ENCODE measurements at places on chromosomes 3 and 15.

- DNase-seq = no peak
Observed at GRCh38 chr3:16871915-16872842, 12.6 kb upstream of the PLCL2 start.

GRCh38 chr3:146139586-146140110 lies 21.3 kb downstream of the PLOD2 start:
- DNase-seq = no peak

GRCh38 chr3:111598552-111598951 lies 3.4 kb upstream of the ZBED2 start:
- DNase-seq = no peak

DNA sequence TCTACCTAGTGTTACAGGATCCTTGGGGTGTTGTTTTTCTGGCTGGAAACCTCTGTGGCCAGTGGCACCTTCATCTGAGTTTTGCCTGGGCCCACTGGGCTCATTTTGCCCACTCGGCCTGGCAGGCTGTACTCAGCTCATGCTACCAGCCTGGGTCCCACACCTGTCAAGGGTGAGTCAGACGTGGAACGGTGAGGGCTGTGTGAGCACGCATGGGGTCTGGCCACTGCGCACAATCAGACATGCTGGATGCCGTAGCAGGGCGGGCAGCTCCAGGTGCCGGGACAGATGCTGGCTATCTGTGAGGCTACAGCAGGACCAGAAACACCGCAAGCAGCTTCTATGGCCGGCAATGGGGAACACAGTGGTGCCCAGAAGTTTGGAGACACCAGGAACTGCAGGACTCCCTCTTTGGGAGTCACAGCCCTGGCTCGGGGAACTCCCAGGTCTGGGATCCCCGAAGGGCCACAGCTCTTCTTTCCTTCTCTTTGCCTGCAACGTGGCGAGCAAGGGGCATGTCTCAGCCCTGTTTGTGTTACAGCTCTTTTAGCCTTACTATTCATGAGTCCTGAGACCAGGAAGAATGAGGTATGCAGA lies 35.9 kb upstream of the DNAJC13 start:
- DNase-seq = no peak

- no peak for DNase-seq
Observed at GRCh38 chr15:70407336-70407670, 309.6 kb upstream of the TLE3 start.

GRCh38 chr3:126259411-126260391 lies 79.3 kb upstream of the ALDH1L1 start:
- DNase-seq = no peak

DNA sequence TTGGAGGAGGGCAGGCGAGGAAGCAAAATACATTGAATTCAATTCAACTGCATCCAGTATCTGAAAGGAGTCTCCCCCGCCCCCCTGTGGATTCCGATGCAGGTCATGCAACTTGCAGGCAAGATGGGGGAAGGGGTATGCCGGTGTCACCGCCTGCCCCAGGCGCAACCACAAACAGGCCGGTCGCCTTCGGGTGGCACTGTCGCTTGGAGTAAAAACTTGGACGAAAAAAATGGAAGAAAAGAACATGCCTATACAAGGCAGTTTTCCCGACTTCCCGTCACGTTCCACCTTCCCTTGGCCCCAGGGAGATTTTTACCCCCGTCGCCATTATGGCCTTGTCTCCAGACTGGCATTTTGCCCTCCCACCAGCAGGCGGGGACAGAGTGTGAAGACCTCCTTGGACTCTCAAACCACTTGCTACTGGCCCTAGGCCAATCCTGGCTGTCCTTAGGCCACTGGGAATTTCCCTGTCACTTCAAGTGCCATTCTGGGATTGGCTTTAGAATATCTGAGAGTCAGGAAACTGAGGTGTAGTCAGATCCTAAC lies 1.6 kb upstream of the NTRK3 start:
- peak; percentile 29 for DNase-seq

- no peak for DNase-seq
Observed at GRCh38 chr3:183968666-183969245, 48.9 kb downstream of the ABCC5 start.

- DNase-seq = no peak
Observed at GRCh38 chr15:78313383-78313782, 14.0 kb upstream of the SKIC8 start.

DNA sequence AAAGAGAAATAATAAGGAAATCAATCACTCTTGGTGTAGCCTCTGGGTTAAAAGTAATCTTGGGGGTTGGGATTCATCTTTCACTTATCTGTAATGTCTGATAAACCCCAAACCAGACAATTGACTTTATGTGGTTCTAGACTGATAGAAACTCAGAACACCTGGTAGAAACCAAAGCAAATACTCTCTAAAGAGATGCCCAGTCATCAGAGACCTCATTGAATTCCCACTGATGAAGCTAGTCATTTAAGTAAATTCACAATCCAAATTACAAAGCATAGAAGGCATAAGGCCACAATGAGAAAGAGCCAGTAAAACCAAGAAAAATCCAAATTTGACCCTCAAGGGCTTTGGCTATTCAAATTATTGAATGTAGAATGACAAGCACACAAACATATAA lies 250.6 kb downstream of the MBNL1 start:
- no peak for DNase-seq

GRCh38 chr15:80202641-80203360 lies 49.2 kb downstream of the CTXND1 start:
- no peak for DNase-seq

DNA sequence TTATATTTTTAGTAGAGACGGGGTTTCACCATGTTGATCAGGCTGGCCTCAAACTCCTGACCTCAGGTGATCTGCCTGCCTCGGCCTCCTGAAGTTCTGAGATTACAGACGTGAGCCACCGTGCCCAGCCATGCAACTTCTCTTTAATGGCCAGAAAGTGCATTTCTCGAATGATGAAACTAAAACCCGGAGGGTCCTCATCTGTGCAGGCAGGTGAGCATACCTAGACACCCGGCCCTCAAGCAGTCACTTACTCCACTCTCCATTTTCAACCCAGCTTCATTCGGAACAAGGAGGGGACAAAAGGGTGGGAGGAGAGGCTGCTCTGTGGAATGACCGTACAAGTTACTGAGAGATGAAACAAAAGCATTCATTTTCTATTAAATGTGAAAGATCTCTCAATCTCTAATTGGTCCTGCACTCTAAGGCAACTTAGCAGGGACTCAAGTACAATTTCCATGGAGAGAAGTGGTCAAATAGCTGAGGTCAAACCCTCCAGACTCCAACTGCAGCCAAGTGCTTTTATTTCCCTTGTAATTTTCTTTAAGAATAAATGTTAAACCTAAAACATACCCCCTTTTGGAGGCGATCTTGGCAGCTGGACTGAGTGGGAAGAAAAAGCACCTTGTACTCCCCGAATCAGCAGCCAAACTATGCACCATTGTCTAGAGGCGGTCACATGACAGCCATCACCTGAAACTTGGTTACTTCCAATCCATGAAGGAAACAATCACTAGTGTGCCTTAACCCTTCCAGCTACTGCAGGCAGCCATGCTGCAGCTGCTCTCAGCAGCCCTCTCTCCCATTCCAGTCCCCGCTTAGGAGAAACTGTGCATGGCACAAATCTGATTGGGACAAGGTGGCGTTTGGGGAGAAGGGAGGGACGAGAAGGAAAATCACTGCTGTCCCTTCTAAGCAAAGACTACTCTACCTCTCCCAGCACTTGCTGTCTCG lies 62.2 kb downstream of the VGLL4 start:
- DNase-seq = no peak

GRCh38 chr3:78703944-78704343 lies 1063.9 kb downstream of the ROBO1 start:
- no peak for DNase-seq

All from renal pelvis (tissue), 12 donors.